Activated T-cell treated with anti-CD3 and anti-CD28 coated beads for 4 hours (primary cell): ENCODE measurements at places on chromosomes 7 and 10.

DNA sequence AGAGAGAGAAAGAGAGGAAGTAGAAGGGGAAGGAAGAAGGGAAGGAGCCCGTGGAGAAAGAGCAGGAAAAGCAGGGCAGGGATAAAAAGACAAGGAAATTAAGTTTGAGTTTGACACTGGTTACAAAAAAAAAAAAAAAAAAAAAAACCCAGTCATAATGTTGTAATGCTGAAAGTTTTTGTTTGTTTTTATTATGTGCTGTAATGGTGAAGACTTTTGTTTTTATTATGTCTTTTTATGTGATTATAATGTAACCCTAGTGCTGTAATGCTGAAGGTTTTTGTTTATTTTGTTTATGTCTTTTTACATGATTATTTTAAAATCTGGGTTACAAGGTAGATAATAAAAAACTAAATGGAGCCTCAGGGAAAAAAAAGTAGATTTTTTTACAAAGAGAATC is 184.8 kb downstream of the SEMA3A start:
- no peak for DNase-seq

- no peak for DNase-seq
Observed at GRCh38 chr10:42623929-42624328, 14.4 kb downstream of the ZNF33B start.

DNA sequence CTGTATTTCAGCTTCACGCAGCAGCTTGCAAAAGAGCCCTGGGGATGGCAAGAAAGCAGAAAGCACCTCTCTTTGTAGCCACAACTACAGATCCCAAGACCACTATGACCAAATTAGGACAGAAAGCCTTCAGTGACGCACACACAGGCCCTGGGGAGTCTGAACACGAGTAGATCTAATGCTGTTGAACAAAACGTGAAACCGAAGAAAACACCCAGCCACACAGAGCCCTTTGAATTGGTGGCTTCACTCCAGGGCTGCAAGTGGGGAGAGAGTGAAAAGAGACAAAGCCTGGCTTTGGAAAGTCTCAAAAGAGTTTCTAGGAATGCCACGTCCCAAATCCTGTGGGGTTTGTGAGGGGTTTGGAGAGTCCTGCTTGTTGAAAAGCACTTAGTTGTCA is 28.4 kb downstream of the PLXNA4 start:
- no peak for DNase-seq

DNA sequence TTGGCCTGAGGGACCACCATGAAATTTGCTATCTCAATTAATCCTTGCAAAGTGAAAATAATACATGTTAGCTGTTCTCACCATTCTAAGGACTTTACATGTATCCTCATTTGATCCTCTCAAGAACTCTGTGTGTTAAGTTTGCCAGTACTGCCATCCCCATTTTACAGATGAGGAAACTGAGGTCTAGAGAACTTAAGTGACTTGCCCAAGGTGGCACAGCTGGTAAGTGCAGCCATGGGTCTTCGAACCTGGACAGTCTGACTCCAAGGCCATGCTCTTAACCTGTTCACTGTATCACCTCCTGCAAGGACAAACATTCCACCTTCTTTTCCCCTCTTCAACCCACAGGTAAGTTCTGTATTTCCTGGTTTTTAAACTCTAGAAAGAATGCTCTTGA is 85.3 kb upstream of the NFE2L3 start:
- DNase-seq: no peak

GRCh38 chr7:1719913-1720312 is 49.8 kb downstream of the ELFN1 start:
- no peak for DNase-seq

- DNase-seq: no peak
Observed at GRCh38 chr7:151233804-151234203, 1.5 kb downstream of the CHPF2 start.

DNA sequence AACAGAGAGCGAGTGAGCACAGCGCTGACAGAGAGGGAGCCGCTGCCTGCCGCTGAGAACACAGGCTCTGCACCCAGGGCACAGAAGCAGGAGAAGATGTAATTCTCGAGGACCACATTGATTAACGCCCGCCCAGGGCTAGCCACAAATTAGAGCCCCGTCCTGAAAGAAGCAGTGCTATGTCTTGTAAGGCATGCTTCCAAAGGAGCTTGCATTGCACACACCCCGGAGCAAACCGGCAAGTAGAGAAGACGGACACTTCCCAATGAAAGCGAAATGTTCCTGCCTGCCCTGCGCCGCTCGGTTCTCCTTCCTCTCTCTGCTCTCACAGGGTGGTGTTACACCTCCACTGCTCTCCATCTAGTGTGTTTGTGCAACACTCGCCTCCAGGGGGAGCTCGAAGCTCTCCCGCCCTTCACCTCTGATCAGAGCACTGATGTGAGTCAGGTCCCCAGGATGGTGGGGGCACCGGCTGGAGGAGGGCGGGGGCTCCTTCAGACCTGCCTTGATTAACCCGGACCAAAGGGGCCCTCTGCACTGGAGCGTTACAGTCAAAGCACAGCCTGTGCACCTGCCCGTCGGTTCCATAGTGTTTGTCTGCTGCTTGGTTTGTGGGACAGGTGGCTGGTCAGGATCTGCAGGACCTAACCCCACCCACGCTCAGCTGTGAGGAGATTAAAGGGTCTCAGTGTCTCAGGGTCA is 316.5 kb downstream of the ADARB2 start:
- peak; percentile 40 for DNase-seq

- DNase-seq: no peak
Observed at GRCh38 chr7:157532068-157532467, 195.3 kb downstream of the DNAJB6 start.

DNA sequence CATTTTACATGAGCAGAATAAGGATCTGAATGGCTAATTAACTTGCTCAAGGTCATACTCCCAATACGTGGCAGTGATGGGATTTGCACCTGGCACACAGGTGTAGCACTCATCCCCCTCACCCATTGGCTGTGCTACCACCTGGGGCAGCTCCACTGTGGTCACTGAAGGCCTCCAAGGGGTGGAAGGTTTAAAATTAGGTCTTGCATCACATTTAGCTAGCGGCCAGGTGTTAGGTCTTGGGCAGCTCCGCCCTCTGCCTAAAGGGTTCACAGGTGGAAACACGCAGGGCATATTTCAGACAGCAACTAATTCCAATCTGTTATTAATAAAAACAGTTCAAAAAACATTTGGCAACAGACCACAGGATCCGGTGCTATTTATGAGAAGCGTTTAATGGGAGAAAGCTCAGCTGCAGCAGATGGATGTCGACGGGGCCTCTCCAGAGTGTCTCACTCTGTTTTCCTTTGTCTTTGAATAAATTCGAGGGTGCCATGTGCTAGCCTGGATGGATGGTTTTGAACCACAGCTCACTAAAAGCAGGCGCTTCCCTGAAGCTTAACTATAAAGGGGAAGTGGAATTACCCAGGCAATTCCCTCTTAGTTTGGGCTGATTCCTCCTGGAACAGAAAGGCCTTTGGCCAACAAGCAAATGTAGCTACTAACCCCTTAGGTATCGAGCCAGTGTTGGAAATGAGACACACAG is 1017.6 kb downstream of the TYW1 start:
- DNase-seq: no peak

DNA sequence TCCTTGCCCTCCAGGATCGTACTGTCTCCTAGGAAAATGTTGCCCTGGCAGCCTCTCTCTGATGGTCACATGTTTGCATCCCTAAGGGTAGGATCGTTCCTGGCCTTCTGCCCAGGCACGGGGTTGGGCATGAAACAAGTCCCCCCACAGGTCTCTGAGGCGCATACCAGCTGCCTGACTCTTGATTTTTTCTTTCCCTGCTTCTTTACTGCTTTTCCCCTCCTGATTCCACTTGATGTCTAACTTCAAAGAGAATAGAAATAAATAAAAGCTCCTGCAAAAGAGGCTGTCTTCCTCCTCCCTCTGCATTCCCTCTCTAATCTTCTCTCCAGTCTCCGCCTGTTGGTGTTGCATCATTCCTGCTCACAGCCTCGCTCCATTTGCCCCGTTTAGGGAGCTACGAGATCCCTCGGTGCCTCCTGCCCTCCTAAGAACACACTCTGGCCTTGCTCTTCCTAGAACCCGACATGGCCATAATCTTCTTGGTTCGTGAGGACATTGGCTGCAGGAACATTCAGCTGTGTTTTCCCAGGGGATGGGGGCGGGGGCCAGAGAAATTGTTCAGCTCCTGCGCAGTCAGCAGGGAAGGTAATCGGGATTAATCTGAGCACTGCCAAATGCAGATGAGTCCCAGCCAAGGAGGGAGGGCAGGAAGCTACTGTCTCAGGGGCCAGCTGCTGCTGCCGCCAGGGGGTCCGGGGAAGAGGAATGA is 26.0 kb downstream of the LEP start:
- no peak for DNase-seq

DNA sequence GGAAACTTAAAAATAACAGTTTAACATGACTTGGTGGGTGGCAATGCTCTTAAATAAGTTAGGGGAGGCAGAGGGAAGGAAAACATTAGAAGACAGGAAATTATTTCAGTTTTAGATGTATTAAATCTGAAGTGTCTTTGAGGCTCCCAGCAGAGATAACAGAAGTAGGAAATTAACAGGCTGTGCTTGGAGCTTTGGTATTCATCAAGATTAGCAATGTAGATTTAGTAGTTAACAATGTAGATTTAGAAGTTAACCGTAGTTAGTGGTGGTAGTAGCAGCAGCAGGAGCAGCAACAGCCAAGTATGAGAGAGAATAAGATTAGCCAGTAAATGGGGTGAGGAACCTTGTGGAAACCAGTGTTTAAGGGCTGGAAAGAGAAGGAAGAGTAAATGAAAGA is 48.7 kb upstream of the UBN2 start:
- no peak for DNase-seq

DNA sequence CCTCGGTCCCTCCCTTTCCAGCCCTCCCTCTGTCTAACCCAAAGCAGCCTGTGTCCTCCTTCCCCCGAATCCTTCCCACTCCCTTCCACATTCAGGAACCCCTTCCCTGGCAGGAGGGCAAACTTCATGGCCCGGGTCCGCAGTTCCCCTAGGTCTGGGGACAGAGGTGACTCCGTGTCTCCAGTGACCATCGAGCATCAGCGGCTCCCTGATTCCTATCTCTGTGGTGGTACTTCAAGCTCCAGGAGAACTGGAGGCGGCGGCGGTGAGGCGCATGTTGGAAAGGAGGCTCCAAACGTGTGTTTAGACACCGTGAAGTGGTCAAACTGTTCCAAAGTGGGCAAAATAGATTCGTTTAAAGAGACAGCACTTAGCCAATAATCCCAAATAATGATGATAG is 148.1 kb downstream of the PAXIP1 start:
- DNase-seq: no peak

DNA sequence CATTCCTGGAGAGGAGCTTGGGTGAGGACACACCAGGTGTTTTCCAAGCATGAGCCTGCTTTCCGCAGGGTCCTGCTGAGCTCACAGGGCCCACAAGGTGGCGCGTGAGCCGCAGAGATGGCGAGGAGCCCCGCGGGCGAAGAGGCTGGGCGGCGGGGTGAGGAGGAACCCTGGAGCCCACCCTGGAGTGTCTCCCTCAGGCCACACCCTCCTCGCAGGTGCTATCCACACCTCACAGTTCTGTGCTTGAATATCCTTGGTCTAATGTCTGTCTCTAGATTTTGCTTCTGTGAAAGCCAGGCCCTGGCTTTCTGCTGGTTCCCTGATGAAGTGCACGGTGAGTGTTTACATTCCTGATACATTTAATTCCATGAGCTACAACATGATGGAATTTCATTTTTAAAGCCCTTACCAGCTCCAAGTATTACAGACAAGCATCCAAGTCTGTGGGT is 433.6 kb downstream of the ACTR3B start:
- no peak for DNase-seq

- DNase-seq: no peak
Observed at GRCh38 chr10:1202343-1202742, 146.2 kb downstream of the WDR37 start.

GRCh38 chr7:155215576-155216325 is 81.9 kb upstream of the INSIG1 start:
- DNase-seq: no peak

DNA sequence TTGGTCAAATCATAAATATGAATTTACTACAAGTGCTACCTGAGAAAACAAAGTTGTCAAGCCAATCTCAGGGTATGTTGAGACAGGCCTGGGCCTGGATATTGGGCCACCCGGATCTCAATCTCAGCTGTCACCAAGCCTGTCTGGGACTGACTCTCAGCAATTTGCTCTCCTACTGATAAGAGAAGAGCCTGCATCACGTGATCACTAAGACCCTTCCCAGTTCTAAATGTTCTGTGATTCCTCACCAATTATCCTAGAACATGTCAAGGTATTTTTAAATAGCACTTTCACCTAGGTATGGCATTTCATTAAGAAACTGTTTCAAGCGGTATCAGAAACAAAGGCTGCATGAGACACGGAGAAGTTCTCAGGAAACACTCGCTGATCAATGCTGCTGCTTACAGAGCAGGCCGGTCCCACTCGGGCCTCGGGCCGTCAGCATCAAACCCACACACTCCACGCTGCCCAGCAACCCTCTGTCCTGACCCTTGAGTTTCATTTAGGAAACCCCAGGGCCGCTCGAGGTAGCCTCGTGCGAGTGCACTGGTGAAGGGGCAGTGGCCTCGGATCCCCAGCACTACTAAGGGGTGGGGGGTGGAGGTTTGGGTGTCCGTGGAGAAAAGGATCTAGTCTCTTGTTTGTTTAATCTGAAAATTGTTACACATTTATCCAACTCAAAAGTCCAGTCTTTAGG is 4.1 kb downstream of the KLF6 start:
- no peak for DNase-seq

GRCh38 chr10:30493609-30494530 is 59.9 kb downstream of the MAP3K8 start:
- no peak for DNase-seq

DNA sequence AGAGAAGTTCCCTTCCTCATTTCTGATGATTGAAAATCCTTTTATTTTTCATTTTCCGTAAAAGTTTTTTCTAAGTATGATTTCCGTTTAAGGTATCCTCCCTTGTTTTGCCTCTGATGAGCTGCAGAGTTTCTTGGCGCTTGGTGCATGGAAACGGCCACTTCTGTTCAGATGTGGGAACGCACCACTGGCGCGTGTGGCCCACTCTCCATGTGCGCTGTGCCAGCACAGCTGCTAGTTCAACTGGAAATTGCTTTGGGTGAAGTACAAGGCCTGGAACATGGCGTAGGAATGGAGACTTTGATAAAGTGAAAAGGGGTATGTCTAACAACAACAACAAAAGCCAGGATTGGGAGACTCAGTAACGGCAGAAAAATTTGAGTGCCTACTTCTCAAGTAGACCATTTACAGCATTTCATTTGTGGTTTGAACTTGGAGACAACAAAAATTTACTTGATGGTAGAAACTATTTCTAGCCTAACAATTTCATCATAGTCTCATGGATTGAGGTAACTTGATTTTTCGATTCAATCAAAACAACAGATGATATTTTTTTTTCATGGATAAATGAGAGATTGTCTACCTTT is 364.2 kb downstream of the SUGCT start:
- DNase-seq: no peak

DNA sequence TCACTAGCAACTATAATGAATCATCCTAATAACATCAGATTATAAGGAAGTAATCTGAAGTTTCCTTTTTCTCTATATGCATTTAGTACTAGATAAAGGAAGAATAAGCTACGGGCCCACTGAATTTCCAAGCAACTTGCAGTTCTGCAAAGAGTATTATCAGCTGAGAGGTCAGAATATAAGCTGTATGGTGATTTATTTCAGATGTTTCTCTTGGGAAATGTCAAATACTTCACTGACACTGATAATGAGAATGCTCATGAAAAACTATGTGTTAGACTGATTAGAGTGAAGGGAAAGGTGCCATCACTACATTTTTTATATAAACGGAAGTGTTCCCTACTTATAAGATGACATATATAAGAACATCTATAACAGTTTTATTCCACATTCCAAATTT is 251.2 kb upstream of the HGF start:
- no peak for DNase-seq
